ENCODE measurements at places on chromosomes 12 and 14.

DNA sequence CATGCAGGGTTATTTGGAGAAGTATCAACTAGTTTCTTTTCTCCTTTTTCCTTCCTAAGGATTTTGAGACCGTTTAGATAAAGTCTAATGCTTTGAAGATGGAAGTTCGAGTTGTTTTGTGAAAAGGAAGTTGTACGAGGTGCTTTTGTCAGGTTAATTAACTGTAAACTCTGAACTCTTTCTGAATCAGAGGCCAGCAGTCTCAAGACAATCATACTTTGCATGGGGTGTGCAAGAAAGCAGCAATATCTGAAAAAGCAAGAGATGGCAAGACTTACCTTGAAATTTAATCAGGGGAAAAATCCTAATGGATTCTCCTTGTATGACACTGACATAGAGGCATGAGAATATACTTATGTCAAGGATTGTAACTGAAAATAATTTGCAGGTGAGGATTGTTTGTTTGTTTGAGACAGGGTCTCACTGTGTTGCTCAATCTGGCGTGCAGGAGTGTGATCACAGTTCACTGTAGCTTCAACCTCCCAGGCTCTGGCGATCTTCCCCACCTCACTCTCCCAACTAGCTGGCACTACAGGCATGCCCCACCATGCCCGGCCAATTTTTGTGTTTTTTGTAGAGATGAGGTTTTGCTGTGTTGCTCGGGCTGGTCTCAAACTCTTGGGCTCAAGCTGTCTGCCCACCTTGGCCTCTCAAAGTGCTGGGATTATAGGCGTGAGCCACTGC lies 170.2 kb upstream of the HMGA2 start:
- DNase-seq = no peak

- no peak for DNase-seq
These were observed 57.7 kb downstream of the MAX start for GRCh38 chr14:65044596-65044959.

DNA sequence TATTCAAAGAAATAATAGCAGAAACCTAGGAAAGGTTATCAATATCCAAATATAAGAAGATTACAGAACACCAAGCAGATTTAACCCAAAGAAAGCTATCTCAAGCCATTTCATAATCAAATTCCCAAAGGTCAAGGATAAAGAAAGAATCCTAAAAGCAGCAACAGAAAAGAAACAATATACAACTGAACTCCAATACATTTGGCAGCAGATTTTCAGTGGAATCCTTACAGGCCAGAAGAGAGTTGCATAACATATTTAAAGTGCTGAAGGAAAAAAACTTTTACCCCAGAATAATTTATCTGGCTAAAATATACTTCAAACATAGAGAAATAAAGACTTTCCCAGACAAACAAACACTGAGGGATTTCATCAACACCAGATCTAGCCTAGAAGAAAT lies 54.3 kb downstream of the DENND5B start:
- no peak for DNase-seq

DNA sequence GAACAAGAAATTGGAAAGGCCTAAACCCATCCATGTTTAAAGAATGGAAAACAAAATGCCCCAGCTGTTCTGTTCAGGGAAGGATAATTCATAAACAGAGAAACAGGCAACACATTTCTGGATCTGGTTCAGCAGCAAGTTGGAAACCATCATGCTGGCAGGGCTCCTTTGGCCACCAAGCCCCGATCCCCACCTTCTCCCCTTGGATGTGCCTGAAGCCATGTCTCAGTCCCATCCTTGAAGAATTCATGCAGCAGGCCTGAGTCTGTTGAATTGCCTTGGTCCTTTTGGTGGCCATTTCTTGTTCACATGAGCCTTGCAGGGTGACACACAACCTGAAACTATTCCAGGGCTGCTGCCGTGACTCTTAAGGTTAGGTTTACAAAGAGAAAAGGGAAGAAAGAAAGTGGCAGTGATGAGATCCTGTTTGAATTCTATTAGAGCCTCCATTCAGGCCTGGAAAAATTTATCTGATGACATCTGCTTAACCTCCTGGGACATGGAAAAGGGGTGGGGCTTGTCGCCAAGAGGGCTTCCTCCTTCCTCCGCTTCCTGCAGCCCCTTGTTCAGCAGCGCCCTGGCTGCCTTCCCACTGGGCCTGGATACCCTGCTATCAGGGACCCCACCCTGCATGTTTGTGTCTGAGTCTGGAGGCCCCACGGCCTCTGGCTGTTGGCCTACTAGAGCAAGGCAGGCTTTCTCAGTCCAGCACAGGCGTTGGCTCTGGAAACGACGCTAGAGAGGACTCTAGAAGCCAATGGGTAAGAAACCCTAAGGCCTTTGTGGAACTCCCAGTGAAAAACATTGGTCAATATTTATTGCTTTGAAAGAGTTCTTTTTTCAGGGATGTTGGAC lies 341.9 kb downstream of the C12orf75 start:
- DNase-seq = no peak

GRCh38 chr12:14275886-14276285 lies 89.6 kb upstream of the ATF7IP start:
- DNase-seq = no peak
